A549 treated with DMSO at 1 μM for 4 hours (cell line): ENCODE measurements at places on chromosomes 12 and 14. TPM values are rescaled to one million over a fixed set of nuclear protein-coding genes. Genes with fewer than 3 reads are reported as not detected.

Gene PUS1
- 61.8 to 93.2 TPM (median 79.0 TPM) in 5 replicates for total RNA-seq

Gene HOXC9
- 7.6 to 12.5 TPM (median 11.6 TPM) in 5 replicates for total RNA-seq

Gene IRAK3
- total RNA-seq = 0.05 to 0.09 TPM (median 0.08 TPM) in 5 replicates

Gene TCTN2
- 11.9 to 13.5 TPM (median 13.2 TPM) in 5 replicates for total RNA-seq

Gene CCDC175
- not detected in 5 replicates for total RNA-seq

Gene SOAT2
- 0.10 to 0.26 TPM (median 0.19 TPM) in 5 replicates for total RNA-seq

Gene DCN
- total RNA-seq = not detected in 5 replicates

Gene PTPRQ
- 0.01 to 0.11 TPM (median 0.03 TPM) in 4 of 5 replicates, not detected in the other for total RNA-seq

Gene RSRC2
- total RNA-seq = 49.5 to 68.5 TPM (median 59.8 TPM) in 5 replicates

Gene DNAI7
- 0.09 to 0.46 TPM (median 0.20 TPM) in 5 replicates for total RNA-seq

Gene RNU4-1
- not detected in 5 replicates for total RNA-seq

Gene SLC24A4
- 0.13 to 0.41 TPM (median 0.23 TPM) in 5 replicates for total RNA-seq

Gene RNASE7
- not detected in 5 replicates for total RNA-seq

Gene CHURC1
- 75.3 to 114 TPM (median 79.0 TPM) in 5 replicates for total RNA-seq

Gene CIT
- 11.3 to 15.1 TPM (median 13.9 TPM) in 5 replicates for total RNA-seq

Gene NEDD8
- total RNA-seq = 427 to 475 TPM (median 451 TPM) in 5 replicates

Gene SLCO1B3
- 12.6 to 19.4 TPM (median 16.9 TPM) in 5 replicates for total RNA-seq

Gene NGB
- 0.08 TPM in 1 of 5 replicates, not detected in the others for total RNA-seq

Gene KCNC2
- not detected in 5 replicates for total RNA-seq

Gene CHMP4A
- total RNA-seq = 79.6 to 96.4 TPM (median 82.0 TPM) in 5 replicates

Gene WDR89
- 7.9 to 13.2 TPM (median 11.5 TPM) in 5 replicates for total RNA-seq

Gene TMEM30B
- total RNA-seq = 0.12 to 0.26 TPM (median 0.20 TPM) in 5 replicates

Gene MVK
- total RNA-seq = 5.6 to 8.9 TPM (median 8.5 TPM) in 5 replicates

Gene TBC1D30
- 1.9 to 2.5 TPM (median 2.0 TPM) in 5 replicates for total RNA-seq

Gene AQP2
- not detected in 5 replicates for total RNA-seq

Gene APOF
- total RNA-seq = not detected in 5 replicates

Gene FOXM1
- 87.0 to 106 TPM (median 99.3 TPM) in 5 replicates for total RNA-seq

Gene LRR1
- total RNA-seq = 44.9 to 52.5 TPM (median 51.1 TPM) in 5 replicates

Gene HOXC4
- 2.7 to 4.7 TPM (median 3.9 TPM) in 5 replicates for total RNA-seq

Gene PROX2
- not detected in 5 replicates for total RNA-seq

Gene GALNT16
- 2.5 to 4.2 TPM (median 3.6 TPM) in 5 replicates for total RNA-seq

Gene PLCZ1
- total RNA-seq = not detected in 5 replicates

Gene EML5
- total RNA-seq = 0.76 to 1.1 TPM (median 0.84 TPM) in 5 replicates

Gene KRT6C
- not detected in 5 replicates for total RNA-seq

Gene ITGA7
- total RNA-seq = 1.1 to 1.4 TPM (median 1.2 TPM) in 5 replicates

Gene KRT7
- 3,808 to 4,352 TPM (median 4,043 TPM) in 5 replicates for total RNA-seq

Gene MIPOL1
- total RNA-seq = 1.9 to 3.5 TPM (median 3.3 TPM) in 5 replicates

Gene NRIP2
- not detected in 5 replicates for total RNA-seq

Gene EXOC3L4
- 1.4 to 2.1 TPM (median 1.5 TPM) in 5 replicates for total RNA-seq

Gene AMHR2
- total RNA-seq = 0.92 to 2.6 TPM (median 1.9 TPM) in 5 replicates

Gene PLEKHG7
- total RNA-seq = 0.02 to 0.16 TPM in 2 of 5 replicates, not detected in the others

Gene VTI1B
- 83.1 to 95.8 TPM (median 90.0 TPM) in 5 replicates for total RNA-seq

Gene WNT1
- 0.08 TPM in 1 of 5 replicates, not detected in the others for total RNA-seq

Gene FZD10
- total RNA-seq = not detected in 5 replicates

Gene RAB2B
- total RNA-seq = 13.3 to 16.6 TPM (median 14.4 TPM) in 5 replicates

Gene DIO3
- total RNA-seq = 0.06 TPM in 2 of 5 replicates, not detected in the others

Gene BCL2L14
- not detected in 5 replicates for total RNA-seq

Gene TTC7B
- total RNA-seq = 15.6 to 25.1 TPM (median 20.3 TPM) in 5 replicates

Gene RIN3
- 21.6 to 27.3 TPM (median 25.1 TPM) in 5 replicates for total RNA-seq

Gene HCAR2
- total RNA-seq = 0.22 to 0.49 TPM (median 0.38 TPM) in 5 replicates

Gene SSPN
- 0.25 to 0.61 TPM (median 0.48 TPM) in 5 replicates for total RNA-seq

Gene RHEBL1
- total RNA-seq = 3.9 to 6.4 TPM (median 5.7 TPM) in 5 replicates

Gene SIVA1
- 145 to 215 TPM (median 170 TPM) in 5 replicates for total RNA-seq

Gene PLEKHA5
- 6.2 to 8.4 TPM (median 7.8 TPM) in 5 replicates for total RNA-seq

Gene KRT72
- total RNA-seq = not detected in 5 replicates

Gene TCL1B
- not detected in 5 replicates for total RNA-seq
